Stimulated activated CD4-positive, alpha-beta T cell treated with anti-CD3 and anti-CD28 coated beads, Interleukin-1b, Interleukin-23, amount 100 ng/mL, for 24 hours (primary cell): ENCODE measurements at places on chromosomes 7 and 10.
A peak's percentile ranks its signal among the peaks of the same experiment; 100 is the strongest.

GRCh38 chr10:27527666-27528295, 23.7 kb downstream of the RAB18 start:
- no peak for DNase-seq

- no peak for DNase-seq
Measured at GRCh38 chr7:1312136-1313070, 79.7 kb downstream of the UNCX start.

GRCh38 chr10:86837663-86838062, 81.2 kb downstream of the BMPR1A start:
- no peak for DNase-seq

DNA sequence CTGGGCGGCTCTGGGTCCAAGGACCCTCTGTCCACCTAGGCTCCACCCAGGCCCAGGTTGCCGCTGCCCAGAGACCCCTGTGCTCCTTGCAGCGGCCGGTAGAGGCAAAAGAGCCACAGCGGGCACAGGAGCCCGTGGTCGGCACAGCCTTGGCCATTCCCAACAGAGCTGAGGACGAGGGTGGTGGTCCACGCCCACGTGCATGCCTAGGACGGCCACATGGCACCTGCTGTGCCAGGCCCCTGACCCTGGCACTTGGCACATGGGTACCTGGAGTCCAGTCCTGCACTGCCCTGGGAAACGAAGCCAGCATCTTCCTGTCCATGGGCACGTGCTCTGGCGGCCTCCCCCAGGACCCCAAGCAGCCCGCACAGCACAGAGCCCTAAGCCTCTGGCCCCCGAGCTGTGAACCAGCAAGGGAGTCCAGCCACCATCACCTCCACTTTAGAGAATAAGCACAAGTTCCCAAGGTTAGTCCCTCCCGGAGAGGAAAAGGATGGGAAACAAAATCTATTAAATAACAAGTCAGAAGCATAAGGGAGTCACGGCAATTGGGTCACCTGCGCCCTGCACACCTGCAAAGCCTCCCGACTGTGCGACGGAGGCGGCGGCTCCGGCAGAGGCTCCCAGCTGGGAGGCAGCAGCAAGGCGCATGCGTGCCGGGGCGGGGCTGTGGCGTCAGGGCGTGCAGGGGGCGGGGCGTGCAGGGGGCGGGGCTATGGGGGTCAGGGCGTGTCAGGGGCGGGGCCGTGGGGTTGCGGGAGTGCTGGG, 59.1 kb downstream of the STK32C start:
- peak; percentile 13 for DNase-seq

DNA sequence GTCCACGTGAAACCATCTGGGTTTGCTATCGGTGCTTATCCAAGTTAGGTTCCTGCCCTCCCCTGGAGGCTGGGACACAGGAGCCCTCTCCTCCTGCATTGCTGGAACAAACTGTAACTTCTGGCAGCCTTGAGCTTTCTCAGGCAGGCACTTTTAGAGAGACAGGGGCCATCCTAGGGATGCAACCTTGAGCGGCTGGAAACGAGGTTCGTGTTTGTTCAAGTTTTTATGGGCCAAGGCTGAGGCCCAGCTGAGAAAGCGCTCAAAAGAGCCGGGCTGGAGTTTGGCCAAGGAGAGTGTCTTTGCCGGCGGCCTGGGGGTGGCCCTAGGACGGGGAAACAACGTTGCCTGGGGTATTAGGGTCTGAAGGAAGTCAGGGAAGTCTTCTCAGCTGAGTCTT, 5.5 kb upstream of the MMD2 start:
- DNase-seq: no peak
